ENCODE measurements at places on chromosomes 3 and 15.

GRCh38 chr3:149145974-149146373 lies 16.5 kb downstream of the HPS3 start:
- H3K4me3 ChIP-seq = no peak overlapping the region
- H3K27me3 ChIP-seq = no peaks in the 10 kb centered on the region
- H3K4me1 ChIP-seq = no peaks in the 10 kb centered on the region

GRCh38 chr3:48859206-48859605 lies 11.5 kb upstream of the PRKAR2A start:
- DNase-seq = no peak
- H3K4me1 ChIP-seq = peaks cover 4% of the 10 kb centered on the region
- peaks cover 15% of the 10 kb centered on the region for H3K36me3 ChIP-seq
- no peak overlapping the region for H3K27ac ChIP-seq

- DNase-seq = no peak
- no peaks in the 10 kb centered on the region for H3K27me3 ChIP-seq
- no peaks in the 10 kb centered on the region for H3K4me1 ChIP-seq
- H3K36me3 ChIP-seq = no peaks in the 10 kb centered on the region
- no peak overlapping the region for H3K4me3 ChIP-seq
Observed at GRCh38 chr15:50418041-50418583, 6.1 kb upstream of the USP8 start.

GRCh38 chr15:92902737-92903593 lies 2.8 kb downstream of the CHD2 start:
- H3K4me1 ChIP-seq = peaks cover 29% of the 10 kb centered on the region
- peak; percentile 33 for DNase-seq
- H3K27me3 ChIP-seq = no peaks in the 10 kb centered on the region
- H3K27ac ChIP-seq = peak overlapping the region; percentile 99

DNA sequence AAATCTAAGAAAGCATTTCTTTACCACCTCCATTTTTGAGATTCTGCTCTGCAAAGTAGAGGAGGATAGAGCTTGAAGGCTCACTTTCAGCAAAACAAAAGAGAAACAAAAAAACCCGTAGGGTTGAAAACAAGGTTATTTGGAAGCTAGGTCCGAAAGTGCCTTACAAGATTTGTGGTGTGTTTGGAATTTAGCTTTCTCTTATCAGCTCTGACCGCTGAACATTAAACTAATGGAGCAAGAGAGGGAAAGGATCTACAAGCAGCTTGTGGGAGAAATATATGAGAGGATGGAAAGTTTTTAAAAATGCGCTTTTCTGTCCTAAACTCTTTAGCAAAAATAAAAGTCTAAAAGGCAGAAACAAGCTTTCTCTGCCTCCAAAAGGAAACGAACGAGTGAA lies 545.5 kb downstream of the NTRK3 start:
- H3K4me3 ChIP-seq = no peak overlapping the region
- no peak overlapping the region for H3K27ac ChIP-seq
- no peak for DNase-seq
- H3K27me3 ChIP-seq = no peaks in the 10 kb centered on the region

DNA sequence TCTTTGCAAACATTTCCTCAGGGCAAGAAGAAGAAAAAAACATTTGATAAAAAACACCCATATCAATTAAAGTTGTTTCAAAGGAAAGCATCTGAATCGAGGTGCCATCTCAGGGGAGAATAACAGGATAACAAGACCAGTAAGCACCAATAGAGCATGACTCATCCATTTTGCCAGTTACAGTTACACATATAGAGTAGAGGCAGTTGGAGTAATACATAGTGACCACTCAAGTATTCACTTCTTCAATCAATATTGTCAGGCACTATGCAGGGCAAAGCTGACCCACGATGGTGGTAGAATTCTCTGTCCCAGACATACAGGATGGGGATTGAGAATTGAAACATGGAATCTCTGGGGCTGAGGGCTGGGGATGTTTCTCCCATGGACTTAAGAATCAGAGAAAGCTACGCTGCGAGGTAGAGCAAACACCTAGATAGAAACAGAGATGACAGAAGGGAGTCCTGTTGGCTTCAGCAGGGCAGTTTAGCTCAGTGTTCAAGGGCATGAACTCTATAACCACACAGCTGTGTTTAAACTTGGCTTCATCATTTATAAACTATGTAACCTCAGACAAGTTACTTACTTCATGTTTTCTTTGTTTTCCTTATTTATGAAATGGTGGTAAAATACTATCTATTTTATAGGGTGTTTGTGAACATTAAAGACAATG lies 186.4 kb upstream of the NANOGP8 start:
- no peak overlapping the region for H3K4me3 ChIP-seq
- no peak overlapping the region for H3K27ac ChIP-seq
- DNase-seq = peak; percentile 16
- no peaks in the 10 kb centered on the region for H3K27me3 ChIP-seq

DNA sequence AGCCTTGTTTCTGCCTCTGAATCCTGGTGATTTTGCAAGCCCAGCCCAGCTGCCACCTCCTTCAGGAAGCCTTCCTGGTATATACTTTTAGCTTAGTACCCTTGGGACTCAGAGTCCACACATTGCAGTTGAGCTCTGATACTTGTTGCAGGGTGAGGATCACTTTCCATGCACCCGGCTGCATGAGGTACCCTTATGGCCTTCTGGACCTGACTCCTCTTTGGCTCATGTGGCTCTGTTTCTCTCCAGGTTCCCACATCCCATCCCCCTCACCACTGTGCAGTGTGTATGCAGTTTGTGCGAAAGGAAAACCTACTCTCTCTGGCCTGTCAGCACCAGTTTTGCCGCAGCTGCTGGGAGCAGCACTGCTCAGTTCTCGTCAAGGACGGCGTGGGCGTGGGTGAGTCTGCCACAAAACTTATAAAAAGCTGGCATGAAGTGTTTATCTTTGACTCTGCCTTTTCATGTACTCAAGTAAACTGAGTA lies 23.1 kb upstream of the P4HTM start:
- no peak for DNase-seq
- no peak overlapping the region for H3K4me3 ChIP-seq
- H3K36me3 ChIP-seq = peaks cover 85% of the 10 kb centered on the region
- no peaks in the 10 kb centered on the region for H3K27me3 ChIP-seq

DNA sequence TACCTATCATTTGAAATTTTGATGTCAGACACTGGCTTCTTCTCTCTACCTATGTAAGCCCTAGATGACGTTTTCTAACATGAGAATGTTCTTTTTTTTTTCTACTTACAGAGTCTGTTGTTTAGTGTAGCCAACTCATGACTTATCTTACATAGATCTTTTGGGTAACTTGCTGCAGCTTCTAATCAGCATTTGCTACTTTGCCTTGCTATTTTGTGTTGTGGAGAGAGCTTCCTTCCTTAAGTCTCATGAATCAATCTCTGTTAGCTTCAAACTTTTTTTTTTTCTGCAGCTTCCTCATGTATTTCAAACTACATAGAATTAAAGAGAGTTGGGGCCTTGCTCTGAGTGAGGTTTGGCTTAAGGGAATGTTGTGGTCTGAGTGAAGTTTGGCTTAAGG lies 568.7 kb upstream of the BCHE start:
- DNase-seq = no peak
- H3K27ac ChIP-seq = no peak overlapping the region
- H3K27me3 ChIP-seq = no peaks in the 10 kb centered on the region
- H3K4me1 ChIP-seq = no peaks in the 10 kb centered on the region

DNA sequence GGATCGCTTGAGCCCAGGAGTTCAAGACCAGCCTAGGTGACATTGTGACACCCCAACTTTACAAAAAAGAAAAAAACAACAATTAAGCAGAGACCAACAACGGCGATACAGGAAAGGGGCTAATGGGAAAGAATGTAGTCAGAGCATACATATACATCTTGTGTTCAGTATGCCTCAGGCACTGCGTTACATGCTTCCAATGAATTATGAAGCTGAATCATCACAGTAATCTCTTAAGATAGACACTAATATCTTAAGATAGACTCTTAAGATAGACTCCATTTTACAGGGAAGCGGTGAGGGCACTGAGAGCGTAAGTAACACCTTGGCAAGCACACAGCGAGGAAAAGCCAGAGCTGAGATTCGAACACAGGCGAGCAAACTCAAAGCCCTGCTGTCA lies 6.1 kb upstream of the LDHAL6B start:
- peaks cover 81% of the 10 kb centered on the region for H3K36me3 ChIP-seq
- H3K27ac ChIP-seq = peak overlapping the region; percentile 65
- peaks cover 5% of the 10 kb centered on the region for H3K4me1 ChIP-seq
- H3K4me3 ChIP-seq = no peak overlapping the region

DNA sequence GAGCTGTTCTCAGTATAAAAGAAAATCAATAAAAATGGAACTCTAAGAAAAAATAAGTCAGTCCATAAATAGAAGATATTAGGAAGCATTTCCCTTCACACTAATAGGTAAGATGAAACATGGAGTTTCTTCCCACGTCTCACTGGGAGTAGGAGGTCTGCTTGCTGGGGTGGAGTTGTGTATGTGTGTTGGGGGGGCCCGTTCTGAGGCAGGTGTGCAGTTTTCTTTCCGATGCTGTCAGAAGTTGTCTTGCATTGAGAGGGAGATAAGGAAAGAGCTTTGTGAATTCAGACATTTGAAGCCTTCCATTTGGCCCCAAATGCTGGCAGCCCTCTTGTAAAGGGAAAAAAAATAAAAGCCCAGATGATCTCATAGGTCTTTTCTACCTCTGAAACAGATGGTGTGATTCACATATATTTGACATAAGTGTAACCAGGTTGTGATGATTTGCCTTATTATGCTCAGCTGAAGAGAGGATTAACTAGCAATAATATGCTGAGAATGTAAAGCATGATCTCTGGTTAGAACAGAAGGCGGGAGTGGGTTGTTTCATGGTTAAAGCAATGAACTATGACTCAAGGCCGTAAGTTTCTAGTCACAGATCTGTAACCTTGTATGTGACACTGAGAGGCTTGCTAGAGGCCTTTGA lies 8.8 kb downstream of the RASGRP1 start:
- H3K4me1 ChIP-seq = no peaks in the 10 kb centered on the region
- H3K36me3 ChIP-seq = peaks cover 6% of the 10 kb centered on the region
- DNase-seq = no peak
- H3K27ac ChIP-seq = no peak overlapping the region
- H3K4me3 ChIP-seq = no peak overlapping the region

- DNase-seq = no peak
- peaks cover 7% of the 10 kb centered on the region for H3K4me1 ChIP-seq
- H3K27me3 ChIP-seq = no peaks in the 10 kb centered on the region
- no peak overlapping the region for H3K4me3 ChIP-seq
- H3K36me3 ChIP-seq = no peaks in the 10 kb centered on the region
Observed at GRCh38 chr15:95739131-95739530, 591.4 kb upstream of the NR2F2 start.

DNA sequence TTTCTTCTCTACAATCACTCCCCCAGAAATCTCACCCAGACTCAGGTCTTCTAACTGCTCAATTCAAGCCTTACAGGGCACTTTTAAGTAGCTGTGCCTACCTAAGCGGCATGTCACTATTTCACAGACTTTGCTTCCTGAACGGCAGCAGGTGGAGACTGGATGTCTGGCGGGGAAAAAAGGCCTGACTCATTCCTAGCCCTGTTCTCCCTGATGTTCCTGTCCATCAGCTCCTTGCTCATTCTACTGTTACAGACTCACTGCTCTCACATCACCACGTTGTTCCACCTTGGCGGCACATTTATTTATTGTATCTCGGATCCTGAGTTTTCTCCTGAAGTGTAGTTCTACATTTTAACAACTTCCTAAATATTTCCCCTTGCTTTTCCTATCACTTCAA lies 52.6 kb upstream of the ATP11B start:
- no peak overlapping the region for H3K27ac ChIP-seq
- H3K27me3 ChIP-seq = peaks cover 9% of the 10 kb centered on the region
- peak; percentile 57 for DNase-seq
- H3K4me3 ChIP-seq = no peak overlapping the region

GRCh38 chr15:78989701-78990240 lies 44.9 kb upstream of the CTSH start:
- no peaks in the 10 kb centered on the region for H3K36me3 ChIP-seq
- H3K4me1 ChIP-seq = peaks cover 19% of the 10 kb centered on the region
- no peak overlapping the region for H3K27ac ChIP-seq
- DNase-seq = no peak

GRCh38 chr3:158780766-158781165 lies 21.1 kb upstream of the MFSD1 start:
- no peak overlapping the region for H3K4me3 ChIP-seq
- H3K36me3 ChIP-seq = no peaks in the 10 kb centered on the region

GRCh38 chr15:59953392-59953883 lies 50.7 kb upstream of the FOXB1 start:
- no peak overlapping the region for H3K4me3 ChIP-seq
- H3K36me3 ChIP-seq = no peaks in the 10 kb centered on the region
- H3K27ac ChIP-seq = no peak overlapping the region
- H3K27me3 ChIP-seq = no peaks in the 10 kb centered on the region
- H3K4me1 ChIP-seq = no peaks in the 10 kb centered on the region
- no peak for DNase-seq

- no peaks in the 10 kb centered on the region for H3K27me3 ChIP-seq
- H3K4me1 ChIP-seq = peaks cover 17% of the 10 kb centered on the region
- H3K27ac ChIP-seq = no peak overlapping the region
- H3K36me3 ChIP-seq = peaks cover 54% of the 10 kb centered on the region
Observed at GRCh38 chr15:77476995-77477394, 56.3 kb downstream of the HMG20A start.

DNA sequence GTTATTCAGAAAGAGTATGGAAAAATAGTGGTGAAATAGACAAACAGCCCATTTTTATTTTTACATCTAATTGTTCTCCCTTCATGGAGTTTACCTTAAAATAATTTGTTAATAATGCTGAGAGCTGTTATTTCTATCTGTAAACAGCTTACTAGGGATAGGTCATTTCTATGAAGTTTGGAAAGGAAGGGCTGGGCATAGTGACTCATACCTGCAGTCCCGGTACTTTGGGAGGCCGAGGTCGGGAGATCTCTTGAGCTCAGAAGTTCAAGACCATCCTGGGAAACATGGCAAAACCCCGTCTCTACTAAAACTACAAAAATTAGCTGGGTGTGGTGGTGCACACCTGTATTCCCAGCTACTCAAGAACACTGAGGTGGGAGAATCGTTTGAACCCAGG lies 624.3 kb upstream of the LMCD1 start:
- H3K27me3 ChIP-seq = no peaks in the 10 kb centered on the region
- H3K27ac ChIP-seq = peak overlapping the region; percentile 17
- DNase-seq = no peak
- H3K36me3 ChIP-seq = no peaks in the 10 kb centered on the region

GRCh38 chr15:63202861-63203260 lies 13.5 kb downstream of the RAB8B start:
- no peaks in the 10 kb centered on the region for H3K36me3 ChIP-seq
- no peaks in the 10 kb centered on the region for H3K4me1 ChIP-seq
- no peak overlapping the region for H3K27ac ChIP-seq
- DNase-seq = no peak

DNA sequence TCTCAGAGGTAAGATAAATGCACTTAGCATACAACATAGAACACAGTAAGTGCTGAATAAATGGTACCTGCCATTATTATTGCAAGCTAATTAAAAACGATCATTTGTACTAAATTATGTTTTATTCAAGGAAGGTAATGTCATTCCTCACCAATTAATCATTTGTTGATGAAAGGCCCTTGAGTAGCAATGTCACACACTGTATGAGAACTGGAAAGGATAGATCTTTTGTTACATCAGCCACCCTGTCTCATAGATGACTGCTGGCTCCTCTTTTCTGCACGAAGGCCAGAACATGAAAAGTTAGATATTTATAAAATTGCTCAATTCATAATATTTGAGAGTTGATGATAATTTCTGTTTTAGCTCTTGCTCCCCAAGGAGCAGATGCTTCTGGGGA lies 415.4 kb downstream of the RBMS3 start:
- no peaks in the 10 kb centered on the region for H3K27me3 ChIP-seq
- peaks cover 44% of the 10 kb centered on the region for H3K4me1 ChIP-seq
- peak overlapping the region; percentile 98 for H3K27ac ChIP-seq

- DNase-seq = no peak
- peaks cover 9% of the 10 kb centered on the region for H3K4me1 ChIP-seq
- H3K27me3 ChIP-seq = no peaks in the 10 kb centered on the region
Observed at GRCh38 chr3:184643442-184643841, 68.4 kb downstream of the MAGEF1 start.

Data from MCF 10A (cell line).